Astrocyte (in vitro differentiated cells and primary cell): ENCODE measurements at places on chromosomes 11 and 22. TPM values are rescaled to one million over a fixed set of nuclear protein-coding genes. Genes with fewer than 3 reads are reported as not detected.
A peak's percentile ranks its signal among the peaks of the same experiment; 100 is the strongest.

- H3K27me3 ChIP-seq = peaks cover 3% of the 10 kb centered on the region
- H3K4me1 ChIP-seq = peaks cover 12% of the 10 kb centered on the region
- H3K27ac ChIP-seq = peak within 1 kb of the TSS; percentile 47
- DNase-seq = no peak
- no peak within 1 kb of the TSS for H3K4me3 ChIP-seq
Measured at GRCh38 chr11:33891714-33892327, at the start of gene LMO2. TSS of gene LMO2 (minus strand) at chr11:33892076. CDS start at chr11:33869716, 22,360 bp downstream.

- peak overlapping the region; percentile 22 for H3K4me3 ChIP-seq
- H3K4me1 ChIP-seq = peaks cover 7% of the 10 kb centered on the region
- peak overlapping the region; percentile 42 for H3K27ac ChIP-seq
- peak; percentile 78 for DNase-seq
Measured at GRCh38 chr11:69744435-69744834, 30.7 kb downstream of the FGF4 start.

DNA sequence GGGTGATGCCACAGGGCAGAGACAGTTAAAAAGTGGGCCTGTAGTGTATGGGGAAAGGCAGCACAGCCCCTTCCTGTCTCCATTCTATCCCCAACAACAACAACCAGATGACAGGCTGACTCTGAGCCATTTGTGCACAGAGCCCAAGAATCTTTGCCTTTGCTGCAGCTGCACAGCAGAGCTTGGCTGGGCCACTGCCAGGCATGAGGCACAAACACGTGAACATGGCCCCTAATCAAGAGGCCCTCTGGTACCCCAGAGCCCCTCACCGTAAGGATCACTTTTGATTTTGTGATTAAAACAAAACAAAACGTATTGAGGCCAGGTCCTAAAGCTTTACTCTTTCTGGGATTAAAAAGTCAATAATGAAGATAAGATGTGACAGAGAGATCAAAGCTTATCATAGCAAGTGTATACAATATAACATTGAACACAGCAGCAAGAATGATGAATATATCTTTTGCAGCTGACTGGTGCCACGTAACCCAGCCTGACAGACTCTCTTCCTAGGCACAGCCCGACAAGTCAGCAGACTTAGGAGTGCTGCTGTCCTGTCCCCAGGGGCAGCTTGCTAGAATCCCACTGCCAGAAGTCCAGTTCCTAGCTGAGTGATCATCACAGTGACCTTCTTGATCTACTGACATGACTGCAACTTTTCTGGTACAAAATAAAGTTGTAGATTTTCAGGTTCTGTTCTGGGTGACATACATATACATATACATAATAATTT is 117.8 kb downstream of the SERGEF start:
- no peak overlapping the region for H3K4me3 ChIP-seq
- no peak for DNase-seq
- H3K4me1 ChIP-seq = no peaks in the 10 kb centered on the region
- H3K27ac ChIP-seq = no peak overlapping the region

MUC6 gene
- not detected in 2 replicates for total RNA-seq

DESI1 gene
- total RNA-seq = 48.2 and 48.3 TPM in 2 replicates

DNA sequence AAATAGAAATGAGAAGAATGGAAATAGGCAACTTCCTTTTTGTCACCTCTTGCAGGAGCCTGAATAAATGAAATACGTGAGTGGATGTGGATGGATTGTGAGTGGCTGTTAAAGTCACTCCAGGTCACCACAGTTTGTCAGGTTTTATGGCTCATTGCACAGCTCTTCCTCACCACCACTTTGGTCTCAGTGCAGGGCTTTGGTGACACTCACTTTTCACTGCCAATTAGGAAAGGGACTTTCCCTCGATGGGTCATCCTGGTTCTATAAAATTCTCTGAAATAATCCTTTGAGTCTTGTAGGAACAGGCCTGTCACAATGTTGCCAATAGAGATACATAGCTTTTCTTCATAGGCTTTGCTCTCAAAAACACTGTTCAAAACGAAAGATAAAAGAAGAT is 172.4 kb upstream of the C11orf87 start:
- H3K27ac ChIP-seq = no peak overlapping the region
- H3K36me3 ChIP-seq = no peaks in the 10 kb centered on the region
- no peak for DNase-seq
- no peaks in the 10 kb centered on the region for H3K27me3 ChIP-seq
- H3K4me3 ChIP-seq = no peak overlapping the region
- H3K4me1 ChIP-seq = no peaks in the 10 kb centered on the region

INPP5J gene
- 3.0 and 3.3 TPM in 2 replicates for total RNA-seq

GRCh38 chr11:111617286-111617685 is 15.0 kb downstream of the SIK2 start:
- no peak overlapping the region for H3K27ac ChIP-seq
- no peak for DNase-seq
- no peak overlapping the region for H3K4me3 ChIP-seq
- no peaks in the 10 kb centered on the region for H3K27me3 ChIP-seq
- H3K36me3 ChIP-seq = peaks cover 8% of the 10 kb centered on the region

DNA sequence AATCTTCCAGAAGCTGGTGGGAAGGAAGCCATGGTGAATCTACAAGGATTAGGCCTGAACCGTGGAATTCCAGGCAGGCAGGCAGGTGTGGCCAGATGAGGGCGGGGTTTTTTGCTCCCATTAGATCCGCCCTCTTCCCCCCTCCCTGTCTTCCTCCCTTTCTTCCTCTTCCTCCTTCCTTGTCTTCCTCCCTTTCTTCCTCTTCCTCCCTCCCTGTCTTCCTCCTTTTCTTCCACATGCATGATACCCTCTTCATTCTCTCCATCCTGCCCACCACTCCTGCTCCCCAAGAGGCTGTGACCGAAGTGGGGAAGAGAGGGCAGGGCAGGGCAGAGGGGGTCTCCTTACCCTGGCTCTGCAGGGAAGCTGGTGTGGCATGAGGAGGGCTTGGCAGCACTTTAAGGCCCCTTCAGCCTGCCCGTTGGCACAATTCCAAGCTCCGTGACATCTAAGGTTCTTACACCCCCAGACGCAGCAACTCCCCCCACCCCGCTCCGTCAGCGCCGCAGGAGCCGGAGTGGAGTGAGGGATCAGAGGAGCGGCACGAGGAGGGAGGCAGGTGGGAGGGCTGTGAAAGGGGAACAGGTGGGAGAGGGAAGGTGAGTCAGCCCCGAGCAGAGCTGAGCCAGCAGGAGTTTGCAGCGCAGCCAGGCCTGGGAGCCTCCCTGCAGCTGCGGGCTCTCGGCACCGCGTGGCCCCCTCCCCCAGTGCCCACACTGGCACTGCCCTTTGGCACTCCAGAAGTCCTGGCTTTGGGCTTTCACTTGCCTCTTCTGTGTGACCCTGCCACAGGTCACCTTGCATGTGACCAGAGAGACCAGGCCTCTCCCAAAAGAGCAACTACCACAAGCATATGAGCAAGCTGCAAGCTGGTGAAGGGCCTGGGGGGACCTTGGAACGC is 32.1 kb downstream of the KCNJ4 start:
- H3K4me3 ChIP-seq = no peak overlapping the region
- H3K4me1 ChIP-seq = peaks cover 2% of the 10 kb centered on the region
- peaks cover 2% of the 10 kb centered on the region for H3K27me3 ChIP-seq
- no peak for DNase-seq
- H3K36me3 ChIP-seq = no peaks in the 10 kb centered on the region

GRCh38 chr11:36567694-36568093 is at the start of gene RAG1:
TSS of gene RAG1 (plus strand) at chr11:36568007. CDS start at chr11:36573305, 5,298 bp downstream.
- peaks cover 10% of the 10 kb centered on the region for H3K27me3 ChIP-seq
- no peak for DNase-seq
- no peak within 1 kb of the TSS for H3K4me3 ChIP-seq
- no peaks in the 10 kb centered on the region for H3K36me3 ChIP-seq
- H3K27ac ChIP-seq = no peak within 1 kb of the TSS

DNA sequence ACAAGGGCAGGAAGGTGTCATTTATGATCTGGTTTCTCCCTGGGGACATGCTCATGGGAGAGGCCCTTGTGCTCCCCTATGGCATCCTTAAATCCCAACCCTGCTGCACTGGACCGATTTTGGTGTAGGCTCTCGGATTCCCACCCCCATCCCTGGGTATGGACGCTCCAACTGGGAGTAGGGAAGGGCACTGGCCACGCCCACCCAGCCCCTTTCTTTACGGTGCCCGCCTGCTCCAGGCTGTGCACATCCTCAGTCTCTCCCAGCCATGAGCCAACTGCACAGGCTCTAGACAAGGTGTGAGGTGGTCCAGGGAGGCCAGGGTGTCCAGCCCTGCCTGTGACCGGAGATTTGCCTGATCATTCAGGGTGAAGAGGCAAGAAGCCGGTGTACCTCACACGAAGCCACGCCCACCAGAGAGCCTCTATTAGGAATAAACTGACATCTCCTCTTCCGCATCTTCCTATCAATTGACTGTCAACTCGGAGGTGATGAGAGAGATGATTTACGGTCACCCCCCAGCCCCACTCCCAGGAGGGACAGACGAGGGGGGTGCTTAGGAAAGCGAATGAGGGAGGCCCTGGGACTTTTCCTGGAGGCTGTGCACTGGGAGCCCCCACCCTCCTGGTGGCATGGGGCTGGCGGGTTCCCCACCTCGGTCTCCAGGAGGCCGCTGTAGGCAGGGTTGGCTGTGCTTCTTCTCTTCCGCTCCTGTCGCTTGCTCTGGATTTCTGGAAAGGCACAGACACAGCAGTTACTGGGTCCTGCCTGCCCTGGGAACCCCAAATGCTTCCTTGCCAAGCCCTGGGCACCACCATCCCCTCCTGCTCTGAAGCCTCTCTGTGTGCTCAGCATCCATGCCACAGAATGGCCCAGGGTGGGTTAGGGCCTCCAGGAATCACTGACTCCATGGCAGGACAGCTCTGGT is 116.7 kb downstream of the PHF21B start:
- H3K27me3 ChIP-seq = no peaks in the 10 kb centered on the region
- H3K4me1 ChIP-seq = no peaks in the 10 kb centered on the region
- H3K36me3 ChIP-seq = no peaks in the 10 kb centered on the region

GLB1L2 gene
- 2.8 and 3.0 TPM in 2 replicates for total RNA-seq

NXPE2 gene
- total RNA-seq = 0.11 and 0.41 TPM in 2 replicates

DNA sequence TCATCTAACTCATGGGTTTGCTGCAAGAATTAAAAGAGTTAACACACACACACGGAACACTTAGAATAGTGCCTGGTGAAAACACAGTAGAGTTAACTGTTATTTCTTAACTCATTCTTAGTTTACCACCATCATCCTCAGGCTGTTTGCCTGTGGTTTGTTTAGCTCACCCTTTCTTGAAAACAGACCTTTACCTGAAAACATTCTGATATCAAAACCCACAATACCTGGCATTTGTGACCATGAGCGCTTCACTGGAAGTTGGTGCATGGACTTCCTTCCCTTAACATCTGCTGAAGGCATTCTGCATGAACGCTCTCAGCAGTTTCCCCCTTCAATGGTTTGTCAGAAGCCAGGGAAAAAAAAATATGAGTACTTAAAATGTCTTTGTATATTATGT is 256.0 kb downstream of the ETS1 start:
- no peaks in the 10 kb centered on the region for H3K27me3 ChIP-seq
- H3K36me3 ChIP-seq = no peaks in the 10 kb centered on the region
- peaks cover 28% of the 10 kb centered on the region for H3K4me1 ChIP-seq
- no peak overlapping the region for H3K4me3 ChIP-seq
- no peak overlapping the region for H3K27ac ChIP-seq
- no peak for DNase-seq

GRCh38 chr11:65537620-65538231 is 12.8 kb downstream of the SCYL1 start:
- H3K4me1 ChIP-seq = peaks cover 8% of the 10 kb centered on the region
- H3K27ac ChIP-seq = no peak overlapping the region
- H3K36me3 ChIP-seq = peaks cover 19% of the 10 kb centered on the region
- no peaks in the 10 kb centered on the region for H3K27me3 ChIP-seq
- H3K4me3 ChIP-seq = no peak overlapping the region
- no peak for DNase-seq

DNA sequence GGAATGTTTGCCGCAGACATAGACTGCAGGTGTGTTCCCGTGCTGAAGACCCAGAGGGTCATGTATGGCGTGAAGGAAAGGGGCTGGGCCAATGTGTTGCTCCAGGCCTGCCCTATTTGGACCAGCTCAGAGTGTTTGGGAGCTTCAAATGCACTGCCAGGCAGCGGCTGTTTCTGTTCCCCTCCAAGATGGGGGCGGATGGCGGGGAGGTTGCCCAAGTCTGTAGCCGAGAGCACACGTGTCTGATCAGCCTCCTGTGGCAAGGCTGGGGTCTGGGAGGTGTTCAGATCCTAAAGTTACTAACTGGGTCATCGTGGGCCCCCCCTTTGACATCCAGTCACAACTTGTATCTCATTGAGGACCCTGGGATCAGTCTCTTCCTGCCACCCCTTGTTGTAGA is 45.5 kb downstream of the CACNA1I start:
- H3K27me3 ChIP-seq = peaks cover 17% of the 10 kb centered on the region
- H3K27ac ChIP-seq = no peak overlapping the region
- no peak overlapping the region for H3K4me3 ChIP-seq

- DNase-seq = no peak
- no peak overlapping the region for H3K4me3 ChIP-seq
Measured at GRCh38 chr22:35037089-35037488, 28.9 kb upstream of the ISX start.

DNA sequence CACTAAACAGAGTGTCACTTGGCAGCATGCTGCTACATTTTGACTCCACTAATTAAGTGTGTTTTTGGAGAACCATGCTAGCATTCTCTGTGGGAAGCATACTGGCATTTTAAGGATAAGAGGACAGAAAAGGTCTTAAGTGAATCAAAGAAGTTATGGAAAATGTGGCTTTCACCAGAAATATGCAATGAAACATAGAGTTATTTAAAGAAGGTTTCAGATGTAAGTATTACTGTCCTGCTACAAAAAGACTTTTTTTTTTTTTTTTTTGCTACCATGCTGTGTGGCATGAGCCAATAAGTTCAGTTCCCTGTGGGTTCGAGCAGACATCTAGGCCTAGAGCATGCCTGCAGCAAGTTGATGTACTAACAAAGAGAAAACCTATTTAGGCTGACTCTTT is 187.6 kb downstream of the MSANTD4 start:
- H3K4me1 ChIP-seq = peaks cover 3% of the 10 kb centered on the region
- H3K36me3 ChIP-seq = no peaks in the 10 kb centered on the region
- no peak overlapping the region for H3K4me3 ChIP-seq
- no peaks in the 10 kb centered on the region for H3K27me3 ChIP-seq
